ENCODE measurements at places on chromosomes 7 and 10. TPM values are rescaled to one million over a fixed set of nuclear protein-coding genes. Genes with fewer than 3 reads are reported as not detected.

DNA sequence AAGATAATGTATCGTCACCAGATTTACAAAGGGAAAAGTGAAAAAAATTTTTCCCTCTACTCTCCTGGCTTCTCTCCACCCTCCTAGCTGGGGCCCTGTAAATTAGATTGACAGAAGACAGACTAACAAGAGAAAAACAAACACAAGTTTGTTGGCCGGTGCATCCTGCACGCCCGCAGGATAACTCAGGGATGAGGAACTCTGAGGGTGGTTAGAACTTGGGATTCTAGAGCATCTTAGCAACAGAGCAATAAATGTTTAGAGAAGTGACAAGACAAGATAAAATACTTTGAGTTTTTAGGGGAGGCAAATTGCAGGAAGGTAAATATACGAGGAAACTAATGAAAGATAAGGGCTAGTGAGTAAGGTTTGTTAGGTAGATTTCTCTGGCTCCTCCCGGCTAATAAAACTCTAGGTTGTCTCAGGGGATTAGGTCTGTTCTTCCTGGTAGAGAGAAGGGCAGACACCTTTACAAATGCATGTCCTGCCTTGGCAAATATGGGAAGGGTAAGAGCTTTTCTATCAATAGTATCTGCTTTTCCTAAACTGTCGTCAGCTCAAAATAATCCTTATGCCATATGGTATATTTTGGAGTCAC lies 4.3 kb upstream of the UCN3 start:
- DNase-seq: no peak

- no peak for DNase-seq
Observed at GRCh38 chr7:64807731-64808365, 13.6 kb downstream of the ZNF138 start.

DNA sequence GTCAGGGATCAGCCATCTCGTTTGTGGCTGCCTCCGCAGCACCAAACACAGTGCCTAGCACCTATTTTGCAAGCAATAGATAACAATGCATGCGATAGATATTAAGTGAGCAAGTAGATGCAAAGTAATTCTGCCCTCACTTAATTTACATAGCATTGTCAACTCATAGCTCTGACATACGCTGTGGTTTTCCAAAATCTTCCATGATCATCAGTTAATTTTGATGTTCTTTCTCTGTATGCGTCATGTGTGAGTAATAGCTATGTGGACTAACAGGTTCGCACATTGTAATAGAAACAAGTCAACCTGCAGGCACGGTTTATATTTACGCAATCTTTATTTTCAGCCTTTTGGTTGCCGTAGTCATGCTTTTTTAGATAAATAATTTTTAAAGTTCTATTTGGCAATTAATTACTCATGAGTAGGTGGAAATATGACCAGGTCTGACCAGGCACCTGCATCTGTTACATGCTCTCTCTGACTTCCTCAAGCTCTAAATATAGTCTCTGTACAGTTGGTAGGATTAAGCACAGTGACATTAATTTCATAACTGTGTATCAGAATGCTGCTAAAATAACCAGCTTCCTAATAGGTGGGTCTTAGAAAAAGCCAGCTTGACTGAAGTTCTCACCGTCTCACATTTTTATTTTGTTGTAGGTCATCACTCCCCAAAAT lies 13.3 kb downstream of the MAP3K8 start:
- DNase-seq: no peak

DNA sequence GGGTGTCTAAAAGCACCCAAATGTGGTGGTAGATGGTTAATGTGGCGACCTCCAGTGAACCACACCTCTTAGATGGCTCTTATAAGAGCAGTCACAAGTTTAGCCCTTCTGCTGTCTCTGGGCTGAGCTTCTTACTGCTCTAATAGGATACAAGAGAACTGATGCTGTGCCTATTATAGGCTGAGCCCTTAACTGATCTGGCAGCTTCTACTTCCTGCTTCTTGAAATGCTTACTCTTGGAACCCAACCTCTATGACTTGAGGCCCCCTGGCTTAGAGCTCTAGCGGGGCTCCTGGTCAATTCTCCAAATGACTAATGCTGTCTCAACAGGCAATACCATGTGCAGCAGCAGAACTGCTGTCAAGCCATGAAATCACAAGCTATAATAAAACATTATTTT lies 35.0 kb upstream of the LSM8 start:
- no peak for DNase-seq

- no peak for DNase-seq
Observed at GRCh38 chr10:119441151-119441821, 101.2 kb downstream of the RGS10 start.

DNA sequence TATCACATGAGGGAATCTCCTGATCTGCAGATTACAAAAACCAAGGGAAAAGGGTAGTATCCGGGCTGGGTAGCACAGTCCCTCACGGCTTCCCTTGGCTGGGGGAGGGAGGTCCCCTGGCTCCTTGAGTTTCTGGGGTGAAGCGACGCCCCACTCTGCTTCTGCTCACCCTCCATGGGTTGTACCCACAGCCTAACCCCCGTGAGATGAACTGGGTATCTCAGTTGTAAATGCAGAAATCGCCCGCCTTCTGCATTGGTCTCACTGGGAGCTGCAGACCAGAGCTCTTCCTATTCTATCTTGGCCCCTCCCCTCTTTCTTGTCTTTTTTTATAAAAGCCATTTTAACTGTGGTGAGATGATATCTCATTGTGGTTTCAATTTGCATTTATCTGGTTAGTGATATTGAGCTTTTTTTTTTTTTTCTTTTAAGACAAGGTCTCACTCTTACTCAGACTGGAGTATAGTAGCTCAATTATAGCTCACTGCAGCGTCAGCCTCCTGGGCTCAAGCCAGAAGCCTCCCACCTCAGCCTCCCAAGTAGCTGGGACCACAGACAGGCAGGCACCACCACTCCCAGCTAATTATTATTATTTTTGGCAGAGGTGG lies 87.8 kb downstream of the ABCC2 start:
- DNase-seq: no peak

GRCh38 chr10:104642658-104643302 lies 1.7 kb downstream of the SORCS3 start:
- DNase-seq: no peak

GRCh38 chr10:93376372-93377293 lies 105.5 kb downstream of the MYOF start:
- DNase-seq: peak; percentile 41

- no peak for DNase-seq
Observed at GRCh38 chr7:56079450-56080185, 13.1 kb downstream of the PHKG1 start.

GRCh38 chr7:117375380-117375779 lies 51.9 kb downstream of the ASZ1 start:
- DNase-seq: no peak

- DNase-seq: no peak
Observed at GRCh38 chr7:155591055-155591775, 44.9 kb upstream of the CNPY1 start.

- no peak for DNase-seq
Observed at GRCh38 chr10:47240173-47240572, 59.8 kb upstream of the GDF10 start.

The NODAL gene
- not detected for total RNA-seq

The OR2A1 gene
- total RNA-seq: not detected

The CCL24 gene
- total RNA-seq: not detected

The CNNM1 gene
- total RNA-seq: 0.63 TPM

The SPDYE2 gene
- total RNA-seq: not detected

The NKX2-3 gene
- not detected for total RNA-seq
